ENCODE measurements at places on chromosomes 5 and 9.
A peak's percentile ranks its signal among the peaks of the same experiment; 100 is the strongest.

- no peak for DNase-seq
These were observed 183.5 kb downstream of the GAS1 start for GRCh38 chr9:86763791-86764190.

- no peak for DNase-seq
These were observed 7.5 kb downstream of the NHP2 start for GRCh38 chr5:178145965-178146820.

DNA sequence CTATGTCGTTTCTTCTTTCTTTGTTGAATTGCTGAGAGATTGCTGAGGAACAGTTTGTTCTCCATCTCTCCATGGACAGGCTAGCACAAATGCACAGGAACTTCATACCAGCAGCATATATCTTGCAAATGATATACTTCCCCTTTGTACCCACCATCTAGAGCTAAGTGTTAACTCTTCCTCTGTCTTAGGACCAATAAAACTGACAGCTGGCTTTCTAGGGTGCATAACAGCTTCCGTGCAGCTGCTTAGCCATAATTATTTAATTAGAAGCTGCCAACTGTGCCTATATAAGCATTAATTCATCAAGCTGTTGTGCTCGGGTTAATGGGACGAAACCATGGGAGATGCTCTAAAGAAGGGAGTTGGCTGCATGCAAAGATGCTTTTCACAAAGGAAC, 38.7 kb downstream of the KCTD16 start:
- peak; percentile 51 for DNase-seq

GRCh38 chr5:1796371-1797102, 3.1 kb downstream of the MRPL36 start:
- DNase-seq, result no peak

DNA sequence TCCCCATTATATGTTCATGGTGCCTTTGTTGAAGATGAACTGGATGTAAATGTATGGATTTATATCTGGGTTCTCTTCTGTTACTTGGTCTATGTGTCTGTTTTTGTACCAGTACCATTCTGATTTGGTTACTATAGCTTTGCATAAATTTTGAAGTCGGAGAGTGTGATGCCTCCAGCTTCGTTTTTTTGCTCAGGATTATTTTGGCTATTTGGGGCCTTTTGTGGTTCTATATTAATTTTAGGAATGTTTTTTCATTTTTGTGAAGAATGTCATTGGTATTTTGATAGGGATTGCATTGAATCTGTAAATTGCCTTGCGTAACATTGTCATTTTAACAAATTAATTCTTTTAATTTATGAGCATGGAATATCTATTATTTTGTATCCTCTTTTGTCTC, 36.6 kb upstream of the ZNF366 start:
- no peak for DNase-seq

GRCh38 chr5:83744821-83745220, 24.2 kb upstream of the HAPLN1 start:
- no peak for DNase-seq

DNA sequence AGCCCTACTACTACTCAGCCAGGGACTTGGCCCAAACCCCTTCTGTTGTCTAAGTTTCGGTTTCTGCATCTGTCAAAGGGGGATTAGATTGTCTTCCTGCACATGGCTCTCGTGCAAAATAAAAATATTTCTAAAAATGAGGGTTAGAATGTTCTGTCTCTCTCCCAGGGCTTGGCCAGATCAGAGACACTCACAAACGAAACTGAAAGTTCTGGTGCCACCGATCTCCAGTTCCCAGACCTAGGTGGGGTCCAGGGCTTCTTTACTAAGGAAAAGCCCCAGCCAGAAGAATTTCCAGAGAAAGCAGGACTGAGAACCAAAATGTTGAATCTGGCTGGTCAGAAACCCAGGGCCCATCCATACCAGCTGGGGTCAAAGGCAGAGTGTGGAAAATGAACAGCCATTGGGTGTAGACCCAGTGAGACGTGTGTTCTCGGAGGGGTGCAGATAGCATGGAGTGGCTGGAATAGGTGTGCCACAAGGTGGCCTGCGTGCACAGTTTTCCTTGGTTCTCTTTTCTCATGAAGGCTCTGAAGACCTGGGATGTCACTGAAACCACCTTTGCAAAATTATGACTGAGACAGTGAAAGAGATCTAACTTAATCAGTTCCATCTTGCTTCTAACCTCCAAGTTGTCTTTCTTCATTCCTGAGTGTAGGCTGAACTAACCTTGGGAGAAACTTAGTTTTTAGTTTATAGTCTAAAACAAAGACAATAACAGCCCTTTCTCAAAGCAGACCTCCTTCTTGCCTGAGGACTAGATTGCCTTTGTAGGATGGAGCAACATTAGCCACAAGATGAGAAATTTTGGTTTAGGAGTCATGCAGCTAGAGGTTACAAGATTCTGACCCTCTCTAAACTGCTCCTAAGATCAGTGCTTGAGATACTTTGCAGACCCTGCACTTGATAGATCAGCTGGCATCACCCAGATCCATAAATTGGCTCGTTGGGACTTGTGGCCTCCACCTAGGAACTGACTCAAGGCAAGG, 2.3 kb upstream of the SLC23A1 start:
- no peak for DNase-seq

GRCh38 chr9:130209422-130209821, 37.2 kb downstream of the NCS1 start:
- DNase-seq, result no peak

- DNase-seq, result no peak
These were observed 35.8 kb upstream of the SPARC start for GRCh38 chr5:151722546-151722945.

GRCh38 chr5:55857247-55857640, 6.1 kb downstream of the IL31RA start:
- no peak for DNase-seq

- no peak for DNase-seq
These were observed 217.5 kb downstream of the CDK5RAP2 start for GRCh38 chr9:120362446-120362845.

DNA sequence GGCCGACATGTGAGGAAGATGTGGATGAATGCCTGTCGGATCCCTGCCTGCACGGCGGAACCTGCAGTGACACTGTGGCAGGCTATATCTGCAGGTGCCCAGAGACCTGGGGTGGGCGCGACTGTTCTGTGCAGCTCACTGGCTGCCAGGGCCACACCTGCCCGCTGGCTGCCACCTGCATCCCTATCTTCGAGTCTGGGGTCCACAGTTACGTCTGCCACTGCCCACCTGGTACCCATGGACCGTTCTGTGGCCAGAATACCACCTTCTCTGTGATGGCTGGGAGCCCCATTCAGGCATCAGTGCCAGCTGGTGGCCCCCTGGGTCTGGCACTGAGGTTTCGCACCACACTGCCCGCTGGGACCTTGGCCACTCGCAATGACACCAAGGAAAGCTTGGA, 14.1 kb downstream of the CRB2 start:
- no peak for DNase-seq

GRCh38 chr5:163773226-163773625, 267.8 kb downstream of the MAT2B start:
- DNase-seq, result peak; percentile 11

DNA sequence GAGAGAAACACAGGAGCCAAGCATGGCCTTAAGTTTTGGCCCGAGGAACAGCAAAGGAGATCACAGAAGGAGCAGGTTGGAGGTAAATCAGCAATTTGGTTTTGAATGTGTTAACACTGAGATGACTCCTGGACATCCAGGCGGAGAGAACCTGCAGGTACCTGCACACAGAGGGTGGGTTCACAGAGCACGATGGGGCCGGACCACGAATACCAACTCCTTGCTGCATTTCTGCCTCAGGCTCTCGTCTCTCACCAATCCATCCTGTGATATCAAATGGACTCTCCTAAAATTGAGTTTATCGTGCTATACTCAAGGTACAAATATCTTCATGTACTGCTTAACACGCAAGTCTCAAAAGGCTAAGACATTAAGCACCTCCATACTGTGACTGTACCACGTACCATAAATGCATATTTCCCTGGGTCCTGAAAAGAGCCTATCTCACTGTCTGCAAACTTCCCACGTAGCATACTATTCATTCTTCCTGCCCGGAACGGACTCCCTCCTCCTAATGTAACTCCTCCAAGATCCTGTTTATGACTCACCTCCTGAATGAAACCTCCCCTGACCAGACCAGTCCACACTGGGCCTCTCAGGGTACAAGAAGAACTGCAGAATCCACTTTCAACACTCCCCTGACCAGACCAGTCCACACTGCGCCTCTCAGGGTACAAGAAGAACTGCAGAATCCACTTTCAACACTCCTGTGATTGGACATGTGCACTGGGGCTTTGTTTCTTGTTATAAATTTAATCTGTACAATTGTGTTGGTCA, 380.8 kb upstream of the RFX3 start:
- no peak for DNase-seq

DNA sequence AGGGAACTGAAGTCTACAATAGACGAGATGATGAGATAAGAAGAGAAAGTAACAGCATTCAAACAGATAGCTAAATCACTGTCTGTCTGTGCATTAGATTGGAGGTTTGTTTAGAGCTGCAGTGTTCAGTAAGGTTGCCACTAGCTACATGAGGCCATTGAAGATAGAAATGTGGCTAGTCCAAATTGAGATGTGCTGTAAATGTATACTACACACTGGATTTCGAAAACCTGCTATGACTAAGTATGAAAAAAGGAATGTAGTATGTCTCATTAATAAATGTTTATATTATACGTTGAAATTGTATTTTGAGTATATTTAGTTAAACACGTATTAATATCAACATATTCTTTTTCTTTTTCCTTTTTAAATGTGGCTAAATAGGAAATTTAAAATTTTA, 142.1 kb downstream of the XRCC4 start:
- DNase-seq, result no peak

- DNase-seq, result no peak
These were observed 42.6 kb upstream of the ANKRD31 start for GRCh38 chr5:75279321-75279720.

DNA sequence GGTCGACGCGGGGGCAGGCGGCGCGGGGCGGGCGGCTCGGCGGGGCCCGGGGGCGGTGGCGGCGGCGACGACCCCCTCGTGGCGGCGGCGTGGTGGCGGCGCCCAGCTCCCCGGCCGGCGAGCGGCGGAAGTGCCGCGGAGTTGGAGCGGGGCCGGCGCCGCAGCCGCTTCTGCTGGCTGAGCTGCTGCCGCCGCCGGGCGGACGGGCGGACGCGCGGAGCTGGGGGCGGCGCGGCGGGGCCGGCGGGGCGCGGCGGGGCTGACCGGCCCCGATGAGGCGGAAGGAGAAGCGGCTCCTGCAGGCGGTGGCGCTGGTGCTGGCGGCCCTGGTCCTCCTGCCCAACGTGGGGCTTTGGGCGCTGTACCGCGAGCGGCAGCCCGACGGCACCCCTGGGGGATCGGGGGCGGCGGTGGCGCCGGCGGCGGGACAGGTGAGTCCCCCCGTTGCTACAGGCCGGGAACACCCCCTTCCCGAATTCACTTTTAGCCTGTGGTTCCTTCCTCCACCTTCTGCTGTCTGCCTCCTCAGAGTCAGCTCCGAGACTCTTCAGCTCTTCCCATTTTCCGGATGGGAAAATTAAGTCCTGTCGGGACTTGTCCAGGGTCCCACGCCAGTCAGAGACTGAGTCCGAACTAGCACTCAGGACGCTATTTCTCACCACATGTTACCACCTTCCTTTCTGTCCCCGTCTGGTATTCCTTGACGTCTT, at the start of gene GALNT10:
TSS of gene GALNT10 (plus strand) at position 139 of the 710 bp plus-strand sequence. CDS start at position 273, 134 bp downstream.
- no peak for DNase-seq

DNA sequence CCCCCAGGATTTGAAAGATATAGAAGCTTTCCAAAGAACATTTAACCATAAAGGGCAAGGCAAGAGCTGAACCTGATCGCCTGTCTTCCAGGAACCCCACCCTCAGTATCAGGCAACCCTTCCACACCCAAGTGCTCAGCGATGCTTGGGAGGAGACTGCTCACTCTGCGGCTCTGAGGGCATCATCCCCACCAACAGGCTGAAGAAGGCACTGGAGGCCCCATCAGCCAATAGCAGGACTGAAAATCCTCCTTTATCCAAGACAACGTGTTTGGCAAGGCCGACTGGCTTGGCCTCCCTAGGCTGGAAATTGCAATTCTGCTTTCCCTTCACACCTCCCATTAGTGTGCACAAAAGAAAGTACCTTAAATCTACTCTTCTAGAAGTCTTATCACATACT, 1.4 kb upstream of the PPP2CA start:
- DNase-seq, result no peak

- no peak for DNase-seq
These were observed 156.3 kb upstream of the FST start for GRCh38 chr5:53323943-53324642.

- no peak for DNase-seq
These were observed 13.2 kb downstream of the SEMA4D start for GRCh38 chr9:89484475-89485404.

DNA sequence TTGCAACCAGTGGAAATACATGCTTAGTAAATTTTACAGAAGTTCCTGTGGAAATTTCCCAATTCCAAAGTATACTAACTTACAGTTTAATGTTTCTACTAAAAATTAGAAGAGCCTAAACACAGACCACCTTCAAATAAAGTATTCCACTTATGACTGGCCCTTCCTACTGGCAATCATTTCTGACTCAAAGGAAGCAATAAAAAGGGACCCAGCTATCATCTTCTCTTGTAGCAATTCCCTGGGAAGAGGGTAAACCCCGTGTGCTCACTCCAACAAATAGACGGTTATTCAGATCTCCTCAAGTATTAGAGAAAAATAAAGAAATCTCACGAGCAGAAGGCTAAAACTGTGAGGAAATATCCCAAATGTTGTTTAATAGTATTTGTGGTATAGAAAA, 43.3 kb downstream of the GOLPH3 start:
- DNase-seq, result no peak

- DNase-seq, result no peak
These were observed 95.8 kb downstream of the CFAP90 start for GRCh38 chr5:7754997-7755596.

DNA sequence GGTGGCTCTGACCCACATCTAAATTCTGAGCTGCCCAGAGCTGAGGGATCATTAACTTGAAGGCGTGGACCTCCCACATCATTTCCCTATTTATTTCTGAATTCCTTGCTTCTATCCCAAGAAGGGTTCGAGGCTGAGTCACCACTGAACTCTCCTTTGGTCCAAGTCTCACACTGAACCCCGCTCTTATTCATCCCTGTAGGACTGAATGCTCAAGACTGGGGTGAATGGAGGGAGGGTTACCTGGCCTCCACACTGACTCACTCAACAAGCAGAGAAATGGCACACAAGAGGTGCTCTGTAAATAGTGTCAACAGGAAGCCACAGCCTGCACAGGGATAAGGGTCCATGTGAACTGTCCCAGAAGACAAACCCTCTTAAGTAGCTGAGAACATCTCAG, 79.1 kb upstream of the FSTL4 start:
- DNase-seq, result no peak

GRCh38 chr5:54571462-54571861, 53.9 kb downstream of the SNX18 start:
- DNase-seq, result no peak

- no peak for DNase-seq
These were observed 228.5 kb downstream of the ESM1 start for GRCh38 chr5:54756796-54757402.

Measured in NCI-H2171 (cell line).